ENCODE measurements at places on chromosomes 5 and 9. TPM values are rescaled to one million over a fixed set of nuclear protein-coding genes. Genes with fewer than 3 reads are reported as not detected.

DNA sequence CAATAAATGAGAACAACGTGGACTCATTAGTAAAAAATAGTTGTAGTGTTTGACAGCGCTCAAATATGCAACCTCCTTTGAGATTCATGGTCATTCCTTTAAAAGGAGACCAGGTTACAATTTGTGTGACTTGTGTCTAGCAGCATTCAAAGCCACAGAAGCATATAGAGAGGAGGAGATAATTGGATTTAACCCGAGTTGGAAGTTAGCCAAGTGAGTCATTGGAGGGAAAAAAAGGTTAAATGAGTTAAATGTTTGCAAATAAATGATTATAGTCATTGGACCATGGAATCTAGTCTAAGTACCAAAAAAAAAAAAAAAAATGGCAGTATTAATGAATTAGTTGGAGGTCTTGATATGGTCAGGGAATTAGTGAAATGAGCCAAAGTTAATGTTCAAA, 90.9 kb downstream of the ITGA1 start:
- DNase-seq, result no peak
- no peak overlapping the region for H3K27ac ChIP-seq
- H3K4me1 ChIP-seq, result no peaks in the 10 kb centered on the region
- H3K36me3 ChIP-seq, result peaks cover 8% of the 10 kb centered on the region

GRCh38 chr9:108996643-108997042, 16.7 kb downstream of the CTNNAL1 start:
- no peak for DNase-seq
- peaks cover 7% of the 10 kb centered on the region for H3K36me3 ChIP-seq
- H3K27ac ChIP-seq, result no peak overlapping the region
- peaks cover 23% of the 10 kb centered on the region for H3K4me1 ChIP-seq
- no peaks in the 10 kb centered on the region for H3K27me3 ChIP-seq
- H3K4me3 ChIP-seq, result no peak overlapping the region

The PCDHB16 gene
- not detected for total RNA-seq

The CMYA5 gene
- total RNA-seq, result 0.18 TPM

Data from activated CD8-positive, alpha-beta T cell treated with anti-CD3 and anti-CD28 coated beads, Interleukin-2, amount 10 ng/mL, durations not matched to agents 7 days and 5 days (primary cell).